ENCODE measurements at places on chromosomes 7 and 10.
A peak's percentile ranks its signal among the peaks of the same experiment; 100 is the strongest.

DNA sequence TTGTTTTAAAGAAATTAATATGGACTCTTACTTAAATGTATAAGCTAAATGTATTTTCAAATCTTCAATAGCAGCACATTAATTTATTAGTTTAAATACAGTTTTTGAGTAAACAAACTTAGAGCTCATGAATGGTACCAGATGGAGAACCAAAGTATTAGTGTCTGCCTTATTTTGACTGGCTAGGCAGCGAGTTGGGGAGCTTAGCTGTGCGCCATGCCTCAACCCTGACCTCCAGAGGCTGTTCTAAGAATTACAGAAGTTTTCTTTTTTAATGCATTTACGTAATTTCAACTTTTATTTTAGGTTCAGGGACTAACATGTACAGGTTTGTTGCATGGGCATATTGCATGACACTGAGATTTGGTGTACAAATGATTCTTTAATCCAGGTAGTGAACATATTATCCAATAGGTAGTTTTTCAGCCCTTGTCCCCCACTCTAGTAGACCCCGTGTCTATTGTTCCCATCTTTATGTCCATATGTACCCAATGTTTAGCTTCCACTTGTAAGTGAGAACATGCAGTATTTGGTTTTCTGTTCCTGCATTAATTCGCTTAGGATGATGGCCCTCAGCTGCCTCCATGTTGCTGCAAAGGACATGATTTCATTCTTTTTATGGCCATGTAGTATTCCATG lies 166.8 kb downstream of the IQUB start:
- DNase-seq = peak; percentile 3

- no peak for DNase-seq
Observed at GRCh38 chr7:136023134-136023869, 46.1 kb upstream of the MTPN start.

DNA sequence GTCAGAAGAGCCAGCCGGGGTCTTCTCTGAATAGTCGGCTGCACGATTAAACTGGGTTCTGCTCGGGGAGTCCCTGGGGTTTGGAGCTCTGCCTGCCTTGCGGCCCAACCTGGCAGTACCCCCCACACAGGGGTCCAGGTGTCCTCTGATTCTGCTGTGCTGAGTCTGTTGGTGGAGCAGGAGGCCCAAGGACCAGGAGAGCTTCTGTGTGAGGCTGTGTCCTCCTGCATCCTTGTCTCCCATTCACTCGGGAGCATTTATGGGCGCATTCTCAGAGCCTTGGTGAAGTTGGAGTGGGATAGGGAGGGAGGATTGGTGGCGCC lies 14.2 kb downstream of the INPP5A start:
- no peak for DNase-seq

DNA sequence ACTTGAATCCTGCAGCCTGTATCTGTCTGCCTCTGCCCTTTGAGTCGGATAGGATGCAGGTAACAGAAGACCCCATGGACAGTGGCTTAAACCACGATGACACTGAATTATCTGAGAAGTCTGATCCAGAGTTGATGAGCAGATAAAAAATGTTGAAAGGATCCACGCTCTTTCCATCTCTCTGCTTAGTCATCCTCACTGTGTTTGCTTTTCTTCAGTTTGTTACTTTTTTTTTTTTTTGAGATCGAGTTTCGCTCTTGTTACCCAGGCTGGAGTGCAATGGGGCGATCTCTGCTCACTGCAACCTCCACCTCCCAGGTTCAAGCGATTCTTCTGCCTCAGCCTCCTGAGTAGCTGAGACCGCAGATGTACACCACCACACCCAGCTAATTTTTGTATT lies 36.9 kb upstream of the GOLGA7B start:
- DNase-seq = no peak

GRCh38 chr7:22578007-22578733 lies 78.2 kb upstream of the STEAP1B start:
- peak; percentile 94 for DNase-seq

DNA sequence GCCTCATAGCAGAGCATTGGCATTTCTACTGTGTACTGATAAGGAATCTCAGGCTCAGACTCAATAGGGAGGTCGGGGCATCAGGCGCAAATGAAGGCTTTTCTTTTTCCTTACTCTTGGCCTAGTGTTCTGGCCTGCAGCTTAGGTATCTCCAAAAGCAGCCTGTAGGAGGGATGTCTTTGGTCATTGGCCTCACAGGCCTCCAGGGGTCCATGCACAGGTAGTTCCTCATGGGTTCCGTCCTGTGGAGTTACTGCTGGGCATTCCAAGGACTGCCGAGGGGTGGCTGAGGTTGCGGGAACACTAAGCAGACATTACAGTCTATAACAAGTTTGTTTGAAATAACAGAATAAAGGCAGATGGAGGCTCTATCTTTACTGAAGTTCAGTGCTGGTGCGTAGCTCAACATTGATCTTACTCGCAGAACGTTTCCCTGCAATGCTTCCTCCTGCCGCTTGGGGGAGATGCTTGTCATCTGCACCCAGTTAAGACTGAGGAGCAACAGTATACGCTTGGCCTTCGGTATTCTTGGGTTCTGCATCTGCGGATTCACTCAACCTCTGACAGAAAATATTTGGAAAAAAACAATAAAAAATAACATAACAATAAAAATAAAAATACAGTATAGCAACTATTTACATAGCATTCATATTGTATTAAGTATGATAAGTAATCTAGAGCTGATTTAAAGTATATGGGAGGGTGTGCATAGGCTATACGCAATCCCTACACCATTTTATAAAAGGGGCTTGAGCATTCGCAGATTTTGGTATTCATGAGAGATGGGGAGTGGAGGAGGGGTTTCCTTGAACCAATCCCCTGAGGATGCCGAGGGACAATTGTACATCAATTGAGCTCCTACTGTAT lies 58.9 kb downstream of the SH2D4B start:
- peak; percentile 52 for DNase-seq

- no peak for DNase-seq
Observed at GRCh38 chr10:131961047-131961776, 20.5 kb downstream of the BNIP3 start.

GRCh38 chr7:95509199-95509598 lies 23.5 kb downstream of the ASB4 start:
- peak; percentile 18 for DNase-seq

DNA sequence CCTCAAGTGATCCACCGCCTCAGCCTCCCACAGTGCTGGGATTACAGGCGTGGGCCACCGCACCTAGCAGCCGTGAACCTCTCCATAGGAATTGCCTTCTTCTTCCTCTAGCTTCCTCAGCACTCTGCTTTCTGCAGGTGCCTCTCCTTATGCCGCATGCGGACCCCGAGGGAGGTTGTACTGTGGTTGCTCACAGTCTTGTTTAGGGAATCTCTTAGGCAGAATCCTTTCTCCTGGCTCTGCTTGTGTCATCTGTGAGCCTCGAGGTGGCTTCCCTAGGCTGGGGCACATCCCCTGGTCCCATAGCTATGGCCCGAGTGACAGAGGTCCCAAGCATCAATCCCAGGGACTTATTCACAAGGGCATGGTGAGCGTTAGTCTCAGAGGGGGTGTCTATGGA lies 33.2 kb upstream of the GIMAP8 start:
- no peak for DNase-seq

DNA sequence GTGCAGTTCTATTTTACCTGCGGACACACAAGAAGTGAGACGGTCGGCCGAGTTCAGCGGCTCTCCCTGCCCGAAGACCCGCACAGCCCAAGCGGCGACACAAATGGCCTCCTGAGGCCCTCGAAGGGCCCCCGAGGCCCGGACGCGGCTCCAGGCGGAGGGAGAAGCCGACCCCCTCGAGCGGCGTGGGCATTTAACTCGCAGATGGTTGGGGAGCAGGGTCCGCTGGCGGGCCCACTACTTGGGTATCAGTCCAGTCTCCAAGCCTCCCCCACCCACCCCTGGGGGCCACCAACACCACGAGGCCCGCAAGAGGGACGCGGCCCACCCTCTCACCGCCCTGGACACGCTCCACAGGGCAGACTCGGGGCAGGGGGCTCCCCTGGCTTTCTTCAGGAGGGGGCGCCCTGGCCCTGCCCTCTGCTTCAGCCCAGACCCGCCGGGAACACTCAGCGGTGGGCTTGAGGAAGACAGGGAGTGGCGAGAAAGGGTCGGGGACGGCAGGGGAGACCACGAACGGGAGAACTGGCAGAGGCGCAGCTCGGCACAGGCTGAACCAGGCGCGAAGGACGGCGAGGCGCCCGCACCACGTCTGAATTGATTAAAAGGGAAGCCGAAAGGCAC lies 1.7 kb downstream of the IGF2BP3 start:
- DNase-seq = no peak

DNA sequence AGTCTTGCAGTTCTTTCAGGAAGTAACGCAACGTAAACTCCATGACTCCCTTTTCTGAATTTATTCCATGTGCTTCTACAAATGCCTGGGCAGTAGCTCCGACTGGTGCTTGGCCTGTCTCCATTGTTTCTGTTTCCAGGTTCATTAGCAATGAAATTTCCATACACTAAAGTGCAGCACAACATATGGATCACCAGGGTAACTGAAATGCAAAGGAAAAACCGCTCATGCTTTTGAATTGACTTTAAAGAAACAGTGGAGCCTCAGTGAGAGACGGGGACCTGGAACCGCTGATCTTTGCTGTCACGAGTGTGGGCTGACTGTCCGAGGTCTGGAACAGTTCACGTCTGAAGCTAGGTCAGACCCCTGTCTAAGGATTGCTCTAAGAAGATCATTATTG lies 126.5 kb upstream of the IGFBP3 start:
- no peak for DNase-seq

DNA sequence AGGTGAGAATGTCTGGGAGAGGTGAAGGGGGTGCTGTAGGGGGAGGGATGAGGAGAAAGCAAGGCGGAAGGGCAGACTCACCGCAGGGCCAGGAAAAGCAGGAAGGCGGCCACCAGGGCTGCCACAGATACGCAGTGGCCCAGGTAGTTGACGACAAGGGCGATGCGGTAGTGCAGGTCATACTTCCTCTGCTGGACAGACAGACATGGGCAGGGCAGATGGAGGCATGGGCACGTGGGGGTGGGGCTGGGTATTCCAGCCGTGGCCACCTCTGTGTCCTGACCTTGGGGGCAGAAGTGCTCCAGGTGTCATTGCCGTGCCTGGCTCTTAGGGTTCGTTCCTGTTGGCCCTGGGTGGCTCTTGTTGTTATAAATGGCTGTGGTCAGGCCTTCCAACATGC lies 16.8 kb downstream of the CRHR2 start:
- DNase-seq = no peak

DNA sequence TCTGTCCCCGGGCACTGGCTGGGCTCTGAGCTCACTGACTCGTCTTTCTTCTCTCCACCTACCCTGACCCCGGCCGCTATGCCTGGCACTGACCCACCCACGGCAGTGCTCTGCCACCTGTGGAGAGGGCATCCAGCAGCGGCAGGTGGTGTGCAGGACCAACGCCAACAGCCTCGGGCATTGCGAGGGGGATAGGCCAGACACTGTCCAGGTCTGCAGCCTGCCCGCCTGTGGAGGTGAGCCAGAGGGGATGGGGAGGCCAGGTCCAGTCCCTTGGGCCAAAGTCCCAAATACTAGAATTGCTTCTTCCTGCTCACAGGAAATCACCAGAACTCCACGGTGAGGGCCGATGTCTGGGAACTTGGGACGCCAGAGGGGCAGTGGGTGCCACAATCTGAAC lies 27.3 kb downstream of the TBATA start:
- DNase-seq = no peak

- DNase-seq = peak; percentile 60
Observed at GRCh38 chr7:99928994-99929729, at the start of gene GJC3. GJC3 (minus strand) TSS chr7:99929620; CDS start chr7:99929620, 0 bp downstream.

DNA sequence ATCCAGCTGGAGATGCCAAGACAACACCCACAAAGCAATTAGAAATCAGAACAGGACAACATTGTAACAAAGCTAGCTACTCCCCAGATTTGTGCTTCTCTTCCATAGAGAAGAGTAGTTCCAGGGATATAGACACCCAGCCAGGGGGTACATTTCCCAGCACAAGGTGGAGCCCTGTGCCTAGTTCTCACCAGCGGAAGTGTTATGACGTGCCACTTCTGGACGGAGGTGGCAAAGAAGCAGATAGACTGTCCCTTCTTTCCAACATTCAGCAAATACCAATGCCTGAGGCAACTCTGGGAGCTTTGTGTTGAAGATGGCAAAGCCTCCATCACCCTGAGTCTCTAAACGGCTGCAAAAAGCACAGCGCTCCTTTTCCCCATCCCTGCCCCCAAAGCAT lies 23.4 kb upstream of the GSAP start:
- peak; percentile 48 for DNase-seq

DNA sequence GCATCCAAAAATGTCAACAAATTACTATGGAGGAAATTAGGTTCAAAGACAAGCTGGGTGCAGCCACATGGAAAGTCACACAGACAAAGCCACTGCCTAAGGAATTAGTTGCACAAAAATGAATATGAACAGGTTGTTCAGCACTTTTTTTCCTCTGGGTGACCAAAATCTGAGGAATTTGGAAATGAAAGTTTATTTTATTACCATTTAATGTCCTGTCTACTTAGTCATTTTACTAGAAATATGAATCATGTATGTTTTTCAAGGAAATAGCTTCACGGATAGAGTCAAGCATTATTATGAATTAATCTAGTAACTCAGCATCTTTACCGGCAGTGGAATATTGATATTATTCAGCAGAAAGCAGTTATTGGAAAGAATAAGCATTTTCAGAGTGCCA lies 106.3 kb downstream of the ANK3 start:
- no peak for DNase-seq

- peak; percentile 9 for DNase-seq
Observed at GRCh38 chr7:77238703-77239136, 39.1 kb upstream of the FGL2 start.
